Fibroblast of villous mesenchyme (primary cell): ENCODE measurements at places on chromosomes 16 and 17. TPM values are rescaled to one million over a fixed set of nuclear protein-coding genes. Genes with fewer than 3 reads are reported as not detected.

DNA sequence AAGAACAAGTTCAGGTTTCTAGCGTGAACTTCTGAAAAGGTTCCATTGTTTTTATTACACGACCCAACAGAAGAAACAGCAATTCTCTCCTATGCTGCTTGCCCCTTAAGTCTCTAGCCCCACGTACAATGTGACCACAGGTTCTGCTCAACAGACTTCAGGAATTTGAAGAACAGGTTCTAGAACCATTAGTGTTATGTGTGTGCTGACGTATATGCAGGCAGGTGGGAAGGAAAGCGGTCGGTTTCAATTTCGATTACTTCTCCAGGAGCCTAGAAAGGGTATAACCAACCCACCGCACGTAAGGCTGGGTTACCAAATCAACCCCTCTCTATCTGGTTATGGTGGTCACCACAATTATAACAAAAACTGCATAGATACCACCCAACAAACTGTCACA lies 39.4 kb downstream of the XPO6 start:
- DNase-seq: no peak

DNA sequence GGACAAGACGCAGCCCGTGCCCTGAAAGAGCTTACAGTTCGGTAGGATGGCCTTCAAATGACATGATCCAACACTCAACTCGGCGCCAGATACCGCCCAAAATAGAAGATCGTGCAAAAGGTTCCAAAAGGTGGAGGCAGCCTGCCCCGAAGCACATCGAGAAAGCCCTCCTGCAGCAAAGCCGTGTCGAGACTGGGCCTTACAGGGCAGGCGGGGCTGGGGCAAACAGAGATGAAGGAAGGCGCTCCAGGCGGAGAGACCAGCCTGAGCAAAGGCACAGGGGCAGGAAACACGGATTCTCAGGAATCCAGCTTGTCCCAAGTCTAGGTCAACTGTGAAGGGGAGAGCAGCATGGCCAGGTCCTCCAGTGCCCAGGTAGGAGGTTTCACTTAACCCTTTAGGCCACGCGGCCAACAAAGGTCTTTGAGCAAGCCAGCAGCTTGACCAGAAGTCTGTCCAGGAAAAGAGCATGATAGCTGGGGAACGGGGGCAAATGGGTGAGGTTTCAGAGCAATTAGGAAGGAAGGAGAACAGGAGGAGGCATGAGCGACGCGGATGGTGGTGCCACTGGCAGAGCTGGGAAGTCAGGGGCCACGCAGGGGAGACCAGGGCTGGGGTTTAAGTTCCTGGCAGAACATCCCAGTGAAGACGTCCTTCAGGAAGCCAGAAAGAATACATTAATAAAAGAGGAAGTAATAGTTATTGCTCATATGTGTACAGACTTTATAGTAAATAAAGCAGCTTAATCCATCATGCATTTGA lies 21.2 kb upstream of the EIF1 start:
- no peak for DNase-seq

DNA sequence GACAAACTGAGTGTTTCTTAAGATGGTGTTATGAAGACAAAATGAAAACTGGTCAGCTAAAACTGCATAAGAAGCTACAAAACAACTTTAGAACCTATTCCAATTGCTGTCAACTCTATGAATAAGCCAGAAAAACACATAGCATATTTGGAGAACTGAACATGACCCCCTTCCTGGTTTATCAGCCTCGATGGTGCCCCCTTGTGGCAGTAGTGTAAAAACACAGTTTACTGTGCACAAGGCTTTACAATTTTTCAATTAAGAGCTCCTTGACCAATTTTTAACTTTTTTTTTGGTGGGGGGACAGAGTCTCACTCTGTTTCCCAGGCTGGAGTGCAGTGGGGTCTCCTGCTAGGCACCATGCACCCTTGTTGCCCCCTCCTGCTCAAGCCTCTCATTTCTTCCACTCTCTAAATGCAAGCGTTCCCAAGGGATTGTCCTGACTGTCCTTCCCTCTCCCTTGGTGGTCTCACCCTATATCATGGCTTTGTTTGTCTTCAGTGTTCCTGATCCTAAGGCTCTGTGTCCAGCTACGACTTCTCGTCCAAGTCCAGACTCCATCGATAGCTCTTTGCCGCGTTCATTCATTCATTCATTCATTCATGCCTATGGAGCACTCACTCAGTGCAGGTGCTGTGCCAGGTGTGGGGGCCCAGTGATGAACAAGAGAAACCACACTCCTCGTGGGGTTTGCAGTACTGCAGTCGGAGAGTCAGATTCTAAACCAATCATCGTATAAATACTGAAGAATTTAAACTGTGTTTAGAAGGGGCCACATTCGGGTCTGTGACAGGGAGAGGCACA lies 7.5 kb downstream of the EIF1 start:
- DNase-seq: peak; percentile 87

DNA sequence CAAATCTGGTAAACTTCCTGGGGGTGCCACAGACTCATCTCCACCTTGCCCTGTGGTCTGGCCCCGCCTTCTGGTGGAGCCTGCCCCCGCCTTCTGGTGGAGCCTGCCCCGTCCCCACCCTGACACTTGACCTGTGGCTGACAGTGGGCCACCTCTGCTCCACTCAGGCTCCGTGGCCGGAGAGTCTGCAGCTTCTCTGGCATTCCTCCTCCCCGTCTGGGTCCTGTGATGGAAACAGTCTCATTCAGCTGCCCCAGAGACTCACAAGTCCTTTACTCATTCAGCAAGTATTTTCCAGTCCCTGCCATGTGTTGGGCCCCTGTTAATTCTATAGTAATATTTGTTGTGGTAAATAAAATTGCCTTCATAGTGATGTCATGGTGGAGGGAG lies 21.0 kb upstream of the G6PC1 start:
- DNase-seq: peak; percentile 8

- no peak for DNase-seq
These were observed 47.8 kb upstream of the AMZ2 start for GRCh38 chr17:68199837-68200688.

KRTAP16-1 gene
- not detected in 2 replicates for total RNA-seq

DNA sequence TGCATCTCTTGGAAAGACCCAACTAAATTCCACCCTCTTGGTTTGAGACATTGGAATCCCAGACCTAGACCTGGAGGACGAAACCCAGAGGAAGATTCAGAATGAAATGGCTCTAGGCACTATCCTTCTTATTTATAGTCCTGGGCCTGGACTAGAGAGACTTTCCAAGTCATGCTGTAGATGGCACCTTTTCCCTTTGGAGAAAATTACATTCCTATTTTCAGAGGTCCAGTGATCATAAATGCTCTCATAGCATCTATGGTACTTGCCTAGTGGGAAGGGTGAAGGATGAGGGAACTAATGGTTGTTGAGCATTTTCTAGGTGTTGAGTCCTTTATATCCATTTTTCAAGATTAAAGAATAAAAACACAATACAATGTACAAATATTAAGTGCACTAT lies 37.1 kb downstream of the SPACA3 start:
- no peak for DNase-seq

DNA sequence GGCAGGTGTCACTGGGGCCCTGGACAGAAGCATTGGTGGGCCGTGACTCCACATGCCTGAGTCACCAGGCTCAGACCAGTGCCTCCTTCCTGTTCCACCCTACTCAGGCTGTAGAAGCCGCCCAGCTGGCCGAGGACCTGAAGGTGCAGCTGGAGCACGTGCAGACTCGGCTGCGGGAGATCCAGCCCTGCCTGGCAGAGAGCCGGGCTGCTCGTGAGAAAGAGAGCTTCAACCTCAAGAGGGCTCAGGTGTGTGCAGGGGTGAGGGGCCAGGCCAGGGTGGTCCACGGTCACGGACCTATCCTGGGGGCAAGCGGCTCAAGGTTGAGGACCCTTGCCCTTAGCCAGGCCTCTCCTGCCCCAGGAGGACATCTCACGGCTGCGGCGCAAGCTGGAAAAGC lies 9.6 kb downstream of the RNF40 start:
- DNase-seq: no peak

- DNase-seq: no peak
These were observed 16.4 kb downstream of the SLC5A10 start for GRCh38 chr17:18968345-18968744.

CCL14 gene
- not detected in 2 replicates for total RNA-seq

GRCh38 chr17:2691069-2691871 lies 20.3 kb downstream of the CLUH start:
- DNase-seq: no peak

CHST5 gene
- total RNA-seq: under 0.01 TPM in 1 of 2 replicates, not detected in the other

GRCh38 chr17:34843682-34844081 lies 117.6 kb downstream of the CCT6B start:
- DNase-seq: no peak

- no peak for DNase-seq
These were observed 50.9 kb upstream of the CDC42EP4 start for GRCh38 chr17:73362697-73363096.

DBNDD1 gene
- 0.64 and 0.86 TPM in 2 replicates for total RNA-seq

DNA sequence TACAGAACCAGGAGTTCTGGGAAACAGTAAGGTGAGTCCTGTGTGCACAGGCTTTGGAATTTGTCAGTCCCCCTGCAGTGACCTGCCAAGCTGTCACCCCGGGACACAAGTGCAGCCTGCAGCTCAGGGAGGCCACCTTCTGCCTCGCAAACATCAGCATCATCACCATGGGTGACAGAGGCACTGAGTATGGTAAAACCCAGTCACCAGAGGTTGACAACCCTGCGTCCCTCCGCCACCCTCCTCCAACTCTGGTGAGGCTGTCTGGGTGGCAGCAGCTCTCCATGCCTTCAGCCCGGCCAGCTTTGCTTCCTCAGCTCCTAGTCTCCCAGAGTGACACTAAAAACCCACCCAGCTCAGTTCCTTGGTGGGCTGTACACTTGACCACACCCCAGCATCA lies 221.0 kb downstream of the CPPED1 start:
- no peak for DNase-seq

DNA sequence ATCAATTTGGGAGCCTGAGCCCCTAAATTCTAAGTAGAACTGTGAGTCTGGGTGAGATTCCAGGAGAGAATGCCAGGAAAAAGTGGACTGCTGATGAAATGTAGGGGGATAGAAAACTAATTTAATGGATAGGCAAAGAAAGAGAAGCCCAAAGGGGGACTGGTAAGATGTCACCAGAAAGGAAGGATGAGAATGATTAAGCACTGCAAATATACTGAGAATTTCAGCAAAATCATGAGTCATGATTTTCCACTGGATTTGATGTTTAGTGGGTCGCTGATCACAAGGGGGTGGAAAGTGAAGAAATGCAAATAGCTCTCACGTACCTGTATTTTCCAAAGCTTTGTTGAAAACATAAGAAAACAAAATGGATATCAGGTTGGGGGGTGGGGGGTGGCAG lies 201.8 kb downstream of the SLC39A11 start:
- DNase-seq: peak; percentile 7

- peak; percentile 97 for DNase-seq
These were observed 40.9 kb downstream of the TMEM235 start for GRCh38 chr17:78272181-78272913.

- no peak for DNase-seq
These were observed 26.9 kb upstream of the FAM20A start for GRCh38 chr17:68627956-68628575.

GRCh38 chr16:78333808-78334207 lies 234.4 kb downstream of the WWOX start:
- no peak for DNase-seq

GRCh38 chr16:24883714-24884151 lies 38.0 kb downstream of the SLC5A11 start:
- no peak for DNase-seq

GRCh38 chr16:12390074-12390605 lies 413.5 kb downstream of the CPPED1 start:
- DNase-seq: no peak

AATK gene
- under 0.01 and 0.32 TPM in 2 replicates for total RNA-seq

- no peak for DNase-seq
These were observed at the start of gene CETP for GRCh38 chr16:56961851-56962281. TSS of gene CETP (plus strand) at chr16:56961950. CDS start at chr16:56961980, 30 bp downstream.

DNA sequence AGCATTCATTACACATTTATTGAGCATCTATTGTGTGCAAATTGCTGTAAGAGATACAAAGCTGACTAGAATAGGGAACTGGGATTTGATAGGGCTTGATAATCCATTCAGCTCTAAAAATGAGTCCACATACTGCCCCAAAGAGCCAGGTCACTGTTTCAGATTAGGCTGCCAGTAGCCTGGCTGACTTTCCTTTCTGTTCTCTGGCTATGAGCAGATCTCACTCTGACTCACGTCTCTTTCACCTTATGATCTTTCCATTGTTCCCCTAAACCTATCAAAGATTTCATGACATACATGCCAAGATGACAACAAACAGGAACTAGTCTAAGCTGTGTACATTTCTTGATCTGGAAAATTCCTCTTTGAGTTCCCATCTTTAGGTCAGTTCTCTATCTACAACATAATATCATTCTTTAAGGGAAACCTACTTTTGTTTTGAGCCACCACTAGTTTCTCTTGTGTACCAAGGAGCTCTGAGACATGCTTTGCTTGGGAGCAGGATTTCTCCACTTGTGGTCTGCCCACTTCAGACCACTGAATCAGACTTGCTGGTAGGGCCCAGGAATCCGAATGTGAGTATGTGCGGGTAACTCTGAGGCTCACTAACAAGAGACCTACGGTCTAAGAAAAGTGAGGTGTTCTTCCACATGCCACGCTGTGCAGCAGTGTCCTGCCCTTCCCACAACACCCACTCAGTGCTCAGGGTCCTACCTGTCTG lies 40.9 kb upstream of the ICAM2 start:
- DNase-seq: peak; percentile 30

- no peak for DNase-seq
These were observed 18.2 kb downstream of the METTL9 start for GRCh38 chr16:21617607-21618006.

- DNase-seq: no peak
These were observed 267.1 kb upstream of the MYOCD start for GRCh38 chr17:12398441-12399051.

KCNAB3 gene
- 1.3 and 1.7 TPM in 2 replicates for total RNA-seq

CLDN9 gene
- total RNA-seq: not detected in 2 replicates

NRN1L gene
- total RNA-seq: not detected in 2 replicates

SLC35G6 gene
- not detected in 2 replicates for total RNA-seq

MARVELD3 gene
- under 0.01 TPM in 1 of 2 replicates, not detected in the other for total RNA-seq

ZC3H7A gene
- 39.0 and 59.2 TPM in 2 replicates for total RNA-seq

KRT24 gene
- not detected in 2 replicates for total RNA-seq

TBC1D26 gene
- under 0.01 TPM in 1 of 2 replicates, not detected in the other for total RNA-seq

ABCC11 gene
- total RNA-seq: under 0.01 and 0.43 TPM in 2 replicates
